A549 treated with ZK216348 at 1 μM for 4 hours (cell line): ENCODE measurements at places on chromosomes 7 and 10. TPM values are rescaled to one million over a fixed set of nuclear protein-coding genes. Genes with fewer than 3 reads are reported as not detected.

The EGFR gene
- total RNA-seq: 80.6 to 138 TPM (median 108 TPM) in 5 replicates

The GPR37 gene
- 0.45 to 0.89 TPM (median 0.64 TPM) in 5 replicates for total RNA-seq

The ADAMTS14 gene
- total RNA-seq: 0.05 to 0.14 TPM (median 0.07 TPM) in 4 of 5 replicates, not detected in the other

The KIF11 gene
- 23.7 to 46.9 TPM (median 35.8 TPM) in 5 replicates for total RNA-seq

The KNDC1 gene
- 0.52 to 2.4 TPM (median 0.87 TPM) in 5 replicates for total RNA-seq

The VWA2 gene
- total RNA-seq: not detected in 5 replicates

The ADAM8 gene
- 1.0 to 4.5 TPM (median 3.3 TPM) in 5 replicates for total RNA-seq

The C10orf67 gene
- 0.06 TPM in 1 of 5 replicates, not detected in the others for total RNA-seq

The THNSL1 gene
- 3.3 to 4.3 TPM (median 4.2 TPM) in 5 replicates for total RNA-seq

The ACHE gene
- 1.4 to 3.7 TPM (median 3.6 TPM) in 5 replicates for total RNA-seq

The ITPRIP gene
- 47.7 to 75.6 TPM (median 66.7 TPM) in 5 replicates for total RNA-seq

The GSTO2 gene
- 2.1 to 2.7 TPM (median 2.3 TPM) in 5 replicates for total RNA-seq

The PDZD7 gene
- total RNA-seq: 0.44 to 1.2 TPM (median 0.79 TPM) in 5 replicates

The RSPH10B2 gene
- total RNA-seq: 0.40 TPM in 1 of 5 replicates, not detected in the others

The ANKRD1 gene
- total RNA-seq: 14.1 to 41.9 TPM (median 20.0 TPM) in 5 replicates

The YKT6 gene
- total RNA-seq: 101 to 122 TPM (median 121 TPM) in 5 replicates

The SEC61G gene
- 252 to 422 TPM (median 341 TPM) in 5 replicates for total RNA-seq

The ST8SIA6 gene
- total RNA-seq: 0.06 to 0.08 TPM in 2 of 5 replicates, not detected in the others

The PSD gene
- 0.34 to 0.61 TPM (median 0.51 TPM) in 5 replicates for total RNA-seq

The PTPRE gene
- 2.5 to 5.5 TPM (median 4.0 TPM) in 5 replicates for total RNA-seq

The CLCN1 gene
- total RNA-seq: 0.06 to 0.08 TPM in 2 of 5 replicates, not detected in the others

The CYP26C1 gene
- total RNA-seq: not detected in 5 replicates

The ZNF679 gene
- total RNA-seq: not detected in 5 replicates

The PRKAR2B gene
- total RNA-seq: 1.5 to 3.8 TPM (median 3.0 TPM) in 5 replicates

The CH25H gene
- 0.15 TPM in 1 of 5 replicates, not detected in the others for total RNA-seq

The ADRB1 gene
- total RNA-seq: 0.70 to 1.4 TPM (median 1.2 TPM) in 5 replicates

The MYH16 gene
- 0.27 to 1.2 TPM (median 0.74 TPM) in 5 replicates for total RNA-seq

The HOXA1 gene
- total RNA-seq: 2.7 to 4.7 TPM (median 3.8 TPM) in 5 replicates

The PDE6C gene
- not detected in 5 replicates for total RNA-seq

The NPSR1 gene
- not detected in 5 replicates for total RNA-seq

The SORBS1 gene
- total RNA-seq: 0.52 to 0.71 TPM (median 0.60 TPM) in 5 replicates

The PROSER2 gene
- 26.6 to 45.4 TPM (median 41.2 TPM) in 5 replicates for total RNA-seq

The TSPAN12 gene
- 0.52 to 1.1 TPM (median 0.91 TPM) in 5 replicates for total RNA-seq

The CTAGE15 gene
- not detected in 5 replicates for total RNA-seq

The PLA2G12B gene
- total RNA-seq: not detected in 5 replicates

The BNIP3 gene
- 40.6 to 52.0 TPM (median 46.2 TPM) in 5 replicates for total RNA-seq

The VWDE gene
- 0.29 to 1.3 TPM (median 0.47 TPM) in 5 replicates for total RNA-seq

The INSYN2A gene
- 1.1 to 2.1 TPM (median 1.7 TPM) in 5 replicates for total RNA-seq
